ENCODE measurements at places on chromosomes 5 and 9.

DNA sequence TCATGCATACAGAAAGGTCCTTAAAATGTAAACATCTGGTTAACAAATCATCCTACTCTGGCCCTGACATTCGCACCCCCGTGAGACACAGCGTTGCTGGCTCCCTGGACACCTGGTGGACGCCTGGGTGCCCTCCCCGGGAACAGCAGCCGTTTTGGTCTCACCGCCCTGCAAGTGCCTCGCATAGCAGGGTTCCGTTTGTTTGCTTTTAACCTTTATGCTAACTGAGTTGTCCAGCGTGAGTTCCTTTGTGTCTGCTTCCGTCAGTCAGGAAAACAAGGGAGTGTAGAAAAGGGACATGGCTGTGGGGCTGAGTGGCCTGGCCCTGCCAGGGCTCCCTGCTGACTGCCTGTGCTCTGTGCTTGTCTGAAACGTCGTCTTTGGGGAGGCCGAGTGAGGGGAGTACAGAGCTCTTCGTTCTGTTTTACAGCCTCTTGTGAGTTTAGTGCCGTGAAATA lies 91.8 kb upstream of the CACNA1B start:
- DNase-seq, result no peak

- DNase-seq, result no peak
These were observed 187.5 kb upstream of the NR4A3 start for GRCh38 chr9:99634186-99634585.

GRCh38 chr9:82810915-82811314 lies 252.0 kb downstream of the RASEF start:
- peak; percentile 72 for DNase-seq

DNA sequence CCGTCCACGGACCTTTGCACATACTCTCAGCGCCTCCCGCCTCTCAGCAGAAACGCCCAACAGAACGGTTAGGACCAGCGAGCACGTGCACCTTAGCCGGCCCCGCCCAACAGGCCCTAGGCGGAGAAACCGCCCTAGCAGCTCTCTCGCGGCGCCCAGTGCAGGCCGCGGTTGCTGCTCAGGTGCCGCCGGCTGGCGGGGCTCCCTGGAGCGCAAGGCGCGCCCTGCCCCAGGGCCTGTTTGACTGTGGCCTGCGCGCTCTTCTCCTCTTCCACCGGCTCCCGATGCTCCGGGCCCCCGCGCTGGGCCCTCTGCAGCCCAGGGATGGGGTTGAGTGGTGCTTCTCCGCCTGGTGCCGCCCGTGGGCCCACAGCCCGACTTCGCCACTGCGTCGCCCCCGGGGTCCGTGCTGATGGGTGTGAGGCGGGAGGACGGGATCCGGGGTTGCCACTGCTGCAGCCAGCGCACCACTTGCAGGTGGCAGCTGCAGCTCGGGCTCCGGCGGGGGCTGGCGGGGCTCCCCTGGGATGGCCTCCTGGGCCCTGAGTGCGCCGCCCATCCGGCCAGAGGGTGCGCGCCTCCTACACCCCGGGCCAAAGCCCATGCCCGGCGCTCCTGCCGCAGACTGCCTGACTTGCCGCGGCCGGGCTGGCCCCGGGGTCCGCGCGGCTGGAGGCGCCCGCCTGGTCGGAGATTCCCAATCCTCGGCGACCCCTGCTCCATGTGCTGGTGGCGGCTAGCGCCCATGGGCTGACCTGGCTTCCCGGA lies 1889.4 kb upstream of the CDH9 start:
- DNase-seq, result no peak

GRCh38 chr5:116814626-116815385 lies 240.2 kb upstream of the SEMA6A start:
- no peak for DNase-seq

- DNase-seq, result no peak
These were observed 50.7 kb upstream of the C6 start for GRCh38 chr5:41264019-41264418.

DNA sequence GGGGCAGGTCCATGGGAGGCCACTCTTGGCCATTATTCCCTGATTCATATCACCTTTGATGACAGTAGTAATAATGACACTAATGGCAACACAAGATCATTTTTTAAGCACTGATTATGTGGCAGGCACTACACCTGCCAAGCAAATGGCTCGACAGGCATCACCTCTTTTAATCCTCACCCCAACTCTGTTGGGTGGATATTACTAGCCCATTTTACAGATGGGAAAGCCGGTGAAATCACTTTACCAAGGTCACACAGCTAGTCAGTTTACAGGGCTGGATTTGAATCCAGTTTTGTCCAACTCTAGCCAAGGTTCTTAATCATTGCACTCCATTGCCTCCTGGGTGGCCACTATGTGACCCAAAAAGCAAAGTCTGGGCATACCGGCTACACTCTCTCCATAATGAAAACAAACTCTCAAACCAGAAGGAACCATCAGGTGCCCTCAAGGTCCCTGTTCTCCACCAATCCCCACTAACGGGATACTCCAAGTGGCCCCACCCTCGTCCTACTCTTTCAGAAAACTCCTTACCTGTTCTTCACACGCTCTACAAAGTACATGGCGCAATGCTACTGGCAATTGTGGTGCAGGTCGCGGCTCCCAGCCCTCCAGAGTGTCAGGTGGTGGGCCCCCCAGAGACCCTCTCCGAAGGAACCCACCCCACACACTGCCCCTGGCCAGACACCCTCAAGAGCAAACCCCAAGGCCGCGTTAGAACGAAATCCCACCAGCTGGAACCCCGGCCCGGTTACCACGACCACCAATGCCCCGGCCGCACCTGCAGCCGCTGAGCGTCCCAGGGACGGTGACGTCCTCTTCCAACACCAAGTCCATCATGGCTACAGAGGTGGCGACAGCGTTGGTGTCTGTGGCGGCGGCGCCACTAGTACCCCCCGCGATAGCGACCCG lies 572 bp downstream of the CDK5RAP2 start:
- peak; percentile 20 for DNase-seq

- no peak for DNase-seq
These were observed 17.4 kb upstream of the KCNIP1 start for GRCh38 chr5:170486371-170486770.

GRCh38 chr5:8033261-8033660 lies 164.3 kb downstream of the MTRR start:
- no peak for DNase-seq
